ENCODE measurements at places on chromosomes 11 and 22. TPM values are rescaled to one million over a fixed set of nuclear protein-coding genes. Genes with fewer than 3 reads are reported as not detected.
A peak's percentile ranks its signal among the peaks of the same experiment; 100 is the strongest.

OR8I2 gene
- total RNA-seq: not detected

DBX1 gene
- total RNA-seq: not detected

DGCR6L gene
- 44.6 TPM for total RNA-seq

C22orf15 gene
- total RNA-seq: 1.5 TPM

NPAS4 gene
- total RNA-seq: not detected

CLMP gene
- 0.50 TPM for total RNA-seq

OR8D4 gene
- total RNA-seq: not detected

UCP3 gene
- 4.8 TPM for total RNA-seq

DNA sequence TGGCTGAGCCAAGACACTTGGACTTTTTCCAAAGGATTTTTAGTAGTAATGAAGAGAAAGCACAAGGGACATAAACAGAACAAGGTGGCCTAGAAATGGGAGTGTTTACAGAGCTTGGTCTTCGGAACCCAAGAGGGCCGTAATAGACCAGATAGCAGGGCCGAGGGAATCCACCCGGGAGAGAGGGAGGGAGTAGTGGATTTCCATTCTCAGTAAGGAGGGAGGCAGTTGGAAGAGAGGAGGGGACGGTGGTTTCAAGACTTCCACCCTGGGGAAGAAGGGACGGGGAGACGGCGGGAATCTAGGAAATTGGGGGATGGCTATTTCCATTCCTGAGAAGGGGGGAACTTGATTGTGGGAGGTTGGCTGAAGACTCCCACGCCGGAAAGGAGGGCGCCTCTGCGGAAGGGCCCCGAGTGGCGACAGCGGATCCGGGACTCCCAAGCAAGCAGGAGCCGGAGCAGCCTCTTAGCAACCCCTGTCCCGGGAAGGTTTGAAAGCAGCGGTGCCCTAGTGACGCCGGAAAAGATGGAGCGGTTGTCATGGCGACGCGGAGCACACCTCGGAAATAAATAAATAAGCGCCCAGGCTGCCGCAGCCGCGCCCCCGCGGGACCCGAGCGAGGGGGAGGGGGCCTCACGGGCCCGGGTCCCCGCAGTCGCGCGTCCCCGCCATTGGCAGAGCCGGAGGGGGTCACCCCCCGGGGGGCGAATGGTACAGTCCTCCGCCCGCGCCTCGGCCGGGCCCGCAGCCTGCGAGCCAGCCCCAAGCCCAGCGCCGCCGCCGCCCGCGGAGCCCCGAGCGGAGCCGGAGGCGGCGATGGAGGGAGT, 31.6 kb downstream of the EIF3F start:
- peak; percentile 91 for DNase-seq

DNA sequence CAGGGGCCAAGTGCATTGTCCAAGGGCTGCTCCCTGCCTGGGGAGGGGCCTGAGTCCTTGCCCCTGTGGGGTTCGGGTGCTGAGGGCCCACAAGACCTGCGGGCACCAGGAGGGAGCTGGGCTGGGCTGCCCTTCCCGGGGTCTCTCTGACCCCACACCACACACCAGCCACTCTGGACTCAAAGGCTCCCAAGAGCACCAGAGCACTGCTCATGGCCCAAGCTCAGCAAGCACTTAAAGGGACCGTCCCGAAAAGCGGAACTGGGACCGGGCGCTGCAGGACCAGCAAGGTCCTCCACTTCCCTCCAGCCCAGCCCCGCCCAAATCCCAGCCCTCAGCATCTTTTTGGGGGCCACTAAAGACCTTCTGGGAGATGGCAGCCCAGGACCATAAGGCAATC, 5.3 kb downstream of the LSP1 start:
- DNase-seq: no peak

DNA sequence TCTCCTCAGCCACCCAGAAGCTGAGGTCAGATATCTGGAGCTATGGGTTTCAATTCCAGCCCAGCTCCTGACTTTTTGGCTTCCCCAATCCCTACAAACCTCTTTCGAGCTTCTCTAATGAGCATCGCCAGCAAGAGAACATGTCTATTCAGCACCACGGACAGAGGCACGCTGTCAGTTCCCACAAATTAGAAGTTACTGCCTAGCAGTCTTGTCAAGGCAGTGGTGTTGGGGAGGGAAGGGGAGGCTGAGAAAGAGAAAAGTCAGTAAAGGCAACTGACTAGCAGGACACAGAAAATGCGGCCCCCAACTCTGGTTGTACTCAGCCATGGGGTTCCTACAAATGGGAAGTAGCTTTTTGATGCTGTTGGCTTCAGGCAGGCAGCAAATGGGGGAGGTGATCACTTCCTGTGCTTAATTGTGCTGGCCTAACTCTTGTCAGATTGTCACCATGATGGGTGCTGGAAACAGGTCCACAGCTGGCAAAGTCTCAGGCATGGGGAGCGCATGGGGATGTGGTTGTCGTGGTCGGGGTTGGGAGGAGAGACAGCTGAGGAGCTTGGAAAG, 205.9 kb downstream of the ST3GAL4 start:
- DNase-seq: no peak

GRCh38 chr22:43036282-43036829, 21.4 kb upstream of the PACSIN2 start:
- no peak for DNase-seq

DNA sequence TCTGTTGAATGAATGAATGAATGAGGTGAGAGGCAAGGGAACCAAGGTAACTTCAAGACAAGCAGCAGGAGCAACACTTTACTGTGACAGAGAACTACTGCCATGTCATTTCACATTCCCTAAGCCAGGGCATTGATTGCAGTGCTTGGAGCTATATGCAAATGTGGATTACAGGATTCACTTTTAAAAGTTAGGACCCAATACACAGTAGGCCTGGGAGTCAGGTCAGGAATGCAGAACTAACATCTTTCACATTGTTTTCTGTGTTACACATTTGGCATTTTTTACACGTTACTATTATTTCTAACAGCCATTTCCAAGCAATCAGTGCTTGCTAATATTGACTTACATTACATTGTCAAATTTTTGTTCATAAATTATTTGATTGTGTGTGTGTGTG, 26.2 kb upstream of the ME3 start:
- DNase-seq: no peak

- DNase-seq: no peak
Observed at GRCh38 chr22:27775087-27775698, 26.4 kb downstream of the MN1 start.

DNA sequence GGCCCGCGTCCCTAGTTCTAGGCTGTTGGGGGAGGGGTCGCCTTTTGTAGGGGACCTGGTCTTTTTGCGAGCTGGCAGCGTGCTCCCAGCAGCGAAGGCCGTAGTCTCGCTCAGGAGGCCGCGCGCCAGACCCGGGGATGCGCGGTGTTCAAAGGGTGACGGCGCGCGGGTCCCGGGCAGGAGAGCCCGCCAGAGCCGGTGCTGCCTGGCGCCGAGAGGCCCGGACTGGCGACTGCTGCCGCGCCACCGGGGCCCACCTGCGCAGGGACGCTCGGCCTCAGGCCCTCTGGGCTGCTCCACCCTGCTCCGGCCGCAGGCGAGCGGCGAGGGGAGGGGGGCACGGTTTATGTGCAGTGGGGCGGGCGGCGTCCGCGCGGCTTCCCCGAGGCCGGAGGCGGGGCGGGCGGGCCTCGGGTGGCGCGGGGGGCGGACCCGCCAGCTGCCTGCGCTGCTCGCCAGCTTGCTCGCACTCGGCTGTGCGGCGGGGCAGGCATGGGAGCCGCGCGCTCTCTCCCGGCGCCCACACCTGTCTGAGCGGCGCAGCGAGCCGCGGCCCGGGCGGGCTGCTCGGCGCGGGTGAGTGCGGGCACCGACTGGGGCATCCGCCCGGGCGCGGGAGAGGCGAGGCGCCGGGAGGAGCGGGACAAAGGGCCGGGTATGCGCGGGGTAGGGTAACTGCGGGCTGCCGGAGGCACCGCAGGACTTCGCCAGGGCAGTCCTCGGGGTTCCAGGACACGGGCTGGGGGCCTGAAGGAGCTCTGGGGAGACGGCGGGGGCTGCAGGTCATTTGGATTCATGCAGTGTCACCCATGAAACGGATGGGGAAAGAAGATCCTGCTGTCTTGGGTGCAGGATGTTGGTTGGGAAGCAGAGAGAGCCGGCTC, at the start of gene PRSS23:
Gene PRSS23 (plus strand): TSS at position 467 of the 884 bp plus-strand sequence. CDS start 7,102 bp downstream, outside the sequence.
- DNase-seq: no peak

Data from CD4-positive, alpha-beta memory T cell (primary cell).